ENCODE measurements at places on chromosomes 6 and 20.

DNA sequence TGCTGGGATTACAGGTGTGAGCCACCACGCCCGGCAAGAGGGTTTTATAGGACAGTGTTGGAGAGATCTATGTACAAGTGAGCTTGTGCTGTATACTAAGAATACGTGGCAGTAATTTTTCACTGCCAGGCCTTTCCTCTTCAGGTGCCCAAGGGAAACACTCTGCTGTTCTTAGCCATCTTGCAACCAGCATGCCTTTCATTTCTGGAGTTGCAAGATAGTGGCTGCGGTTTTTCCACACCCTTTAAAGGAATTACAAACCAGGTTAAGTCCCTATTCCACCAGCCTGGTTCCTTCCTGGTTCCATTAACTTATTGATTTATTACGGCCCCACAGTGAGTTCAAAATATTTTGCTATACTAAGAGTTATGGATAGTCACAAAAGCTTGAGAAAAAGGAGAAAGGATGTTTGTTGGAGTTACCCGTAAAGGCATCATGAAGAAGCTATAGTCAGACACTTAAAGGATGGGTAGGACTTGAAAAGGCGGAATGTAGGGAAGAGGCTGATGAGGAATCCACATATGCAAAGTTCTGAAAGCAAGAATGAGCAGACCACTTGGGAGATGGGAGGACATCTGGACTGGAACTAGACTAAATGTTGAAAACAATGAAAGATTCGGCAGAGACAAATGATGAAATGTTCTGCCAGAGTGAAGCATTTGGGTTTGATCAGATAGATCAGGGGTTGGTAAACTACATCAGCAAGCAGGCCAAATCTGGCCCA, 61.4 kb upstream of the ASIP start:
- no peak for DNase-seq

- DNase-seq: no peak
These were observed 31.9 kb downstream of the PLCG1 start for GRCh38 chr20:41169162-41169690.

GRCh38 chr6:37309046-37309445, 44.7 kb upstream of the RNF8 start:
- no peak for DNase-seq

GRCh38 chr6:138434925-138435324, 30.9 kb downstream of the HEBP2 start:
- DNase-seq: no peak

GRCh38 chr20:31723069-31723318, 326 bp upstream of the BCL2L1 start:
- no peak for DNase-seq

DNA sequence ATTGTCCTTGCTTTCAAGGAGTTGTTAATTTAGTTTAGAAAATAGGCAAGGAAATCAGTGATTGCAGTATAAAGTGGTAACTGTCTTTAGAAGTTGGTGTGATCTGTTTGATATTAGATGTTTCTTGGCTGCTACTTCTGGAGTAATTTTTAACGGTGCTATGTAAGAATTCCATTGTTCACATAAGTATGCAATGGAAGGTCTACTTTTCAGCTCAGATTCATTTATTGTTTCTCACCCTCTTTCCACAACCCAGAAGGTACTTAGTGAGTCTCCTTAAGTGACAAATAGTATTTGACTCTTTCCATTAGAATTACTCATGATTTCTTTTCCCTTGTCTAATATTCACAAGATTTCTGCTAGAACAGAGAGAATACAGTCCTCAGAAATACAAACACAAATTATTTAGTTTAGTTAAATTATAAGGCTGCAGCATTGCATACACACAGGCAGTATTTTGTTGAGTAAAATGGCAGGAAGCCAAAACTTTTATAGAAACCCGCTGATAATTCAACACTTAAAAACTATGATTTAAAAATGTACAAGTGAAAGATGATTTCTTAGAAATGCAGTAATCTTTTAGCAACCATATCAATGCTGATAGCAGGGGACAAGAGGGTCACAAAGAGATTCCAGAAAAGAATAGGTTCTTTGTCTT, 554.3 kb downstream of the CD109 start:
- no peak for DNase-seq

DNA sequence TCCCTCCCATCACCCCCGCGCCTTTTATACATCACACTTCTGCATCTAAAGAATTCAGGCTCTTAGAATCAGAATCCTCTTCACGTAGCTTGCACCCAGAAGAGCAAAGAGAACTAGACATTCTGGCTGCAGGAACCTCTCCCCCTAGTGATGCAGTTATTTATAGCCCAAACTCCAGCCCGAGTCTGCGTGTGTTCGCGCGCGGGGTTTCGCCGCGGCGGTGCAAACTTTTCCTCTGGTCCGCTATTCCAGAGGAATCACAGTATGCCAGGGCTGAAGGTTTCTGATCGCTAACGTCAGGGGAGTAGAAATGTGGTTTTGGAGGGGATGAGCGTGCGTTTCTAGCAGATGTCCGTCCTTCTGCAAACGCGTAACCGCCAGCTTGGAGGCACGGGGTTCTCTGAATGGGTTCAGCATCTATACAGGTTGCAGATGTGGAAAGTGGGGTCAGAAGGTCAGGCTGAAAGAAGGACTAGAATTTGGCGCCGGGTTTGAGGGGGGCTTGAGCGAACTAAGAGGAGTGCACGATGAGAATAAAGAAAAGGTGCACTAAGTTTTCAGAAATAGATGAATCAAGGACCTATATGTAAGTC, 1.8 kb downstream of the EPHA7 start:
- peak; percentile 36 for DNase-seq

GRCh38 chr20:44041001-44041400, 126.3 kb downstream of the TOX2 start:
- no peak for DNase-seq

DNA sequence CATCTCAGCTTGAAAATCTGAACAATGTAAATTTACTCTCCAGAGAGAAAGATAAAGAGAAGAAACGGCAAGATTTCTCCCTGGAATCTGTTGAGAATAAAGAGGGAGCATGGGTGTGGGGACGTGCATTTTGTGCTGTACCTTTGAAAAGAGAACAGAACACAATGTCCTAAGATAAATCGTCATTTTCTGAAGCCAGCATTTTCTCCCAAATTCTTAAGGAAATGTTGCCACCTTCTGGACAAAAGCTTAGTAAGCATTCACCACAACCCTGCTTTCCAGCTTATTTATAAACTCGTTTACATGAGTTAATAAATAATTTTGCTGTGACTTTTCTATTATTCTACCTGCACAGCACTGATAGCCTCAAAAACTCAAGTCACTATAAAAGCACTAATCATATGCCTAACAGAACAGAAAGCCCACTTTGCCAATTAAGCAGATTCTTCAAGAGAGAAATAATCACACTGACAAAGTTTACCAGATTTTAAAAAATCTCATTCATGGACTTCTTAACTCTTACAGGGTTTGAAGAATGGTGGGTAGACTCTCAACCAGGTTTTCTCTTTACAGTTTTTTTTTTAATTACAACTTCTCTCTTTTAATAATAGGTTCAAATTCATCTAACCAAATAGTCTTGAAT, 155.8 kb downstream of the MBOAT1 start:
- DNase-seq: peak; percentile 38

- no peak for DNase-seq
These were observed 780.3 kb downstream of the PHF3 start for GRCh38 chr6:64415926-64416325.

DNA sequence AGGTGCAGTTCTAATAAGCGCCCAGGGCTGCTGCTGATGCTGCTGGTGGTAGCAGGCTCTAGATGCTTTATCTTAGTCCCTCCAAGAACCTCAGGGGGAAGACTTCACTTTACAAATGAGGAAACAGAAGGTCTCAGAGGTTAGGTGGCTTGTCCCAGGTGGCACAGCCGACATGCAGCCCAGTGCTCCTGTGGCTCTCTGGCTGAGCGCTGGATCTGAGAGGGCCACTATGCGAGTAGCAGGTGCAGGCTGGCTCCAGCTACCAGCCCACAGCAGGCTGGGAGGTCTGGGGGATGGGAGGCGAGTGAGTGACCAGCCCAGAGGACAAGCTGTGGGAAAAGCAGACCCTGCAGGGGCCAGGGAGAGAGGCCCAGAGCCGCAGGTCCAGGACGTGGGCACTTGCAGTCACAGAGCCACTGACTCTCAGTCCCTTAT, 90.9 kb downstream of the PRND start:
- DNase-seq: no peak

All from RWPE1 (cell line).